Esophagus muscularis mucosa (tissue), 4 donors: ENCODE measurements at places on chromosomes 5 and 9.
A peak's percentile ranks its signal among the peaks of the same experiment; 100 is the strongest.

- peak; percentile 86 for DNase-seq
Observed at GRCh38 chr5:154444556-154445421, 1.0 kb upstream of the SAP30L start.

DNA sequence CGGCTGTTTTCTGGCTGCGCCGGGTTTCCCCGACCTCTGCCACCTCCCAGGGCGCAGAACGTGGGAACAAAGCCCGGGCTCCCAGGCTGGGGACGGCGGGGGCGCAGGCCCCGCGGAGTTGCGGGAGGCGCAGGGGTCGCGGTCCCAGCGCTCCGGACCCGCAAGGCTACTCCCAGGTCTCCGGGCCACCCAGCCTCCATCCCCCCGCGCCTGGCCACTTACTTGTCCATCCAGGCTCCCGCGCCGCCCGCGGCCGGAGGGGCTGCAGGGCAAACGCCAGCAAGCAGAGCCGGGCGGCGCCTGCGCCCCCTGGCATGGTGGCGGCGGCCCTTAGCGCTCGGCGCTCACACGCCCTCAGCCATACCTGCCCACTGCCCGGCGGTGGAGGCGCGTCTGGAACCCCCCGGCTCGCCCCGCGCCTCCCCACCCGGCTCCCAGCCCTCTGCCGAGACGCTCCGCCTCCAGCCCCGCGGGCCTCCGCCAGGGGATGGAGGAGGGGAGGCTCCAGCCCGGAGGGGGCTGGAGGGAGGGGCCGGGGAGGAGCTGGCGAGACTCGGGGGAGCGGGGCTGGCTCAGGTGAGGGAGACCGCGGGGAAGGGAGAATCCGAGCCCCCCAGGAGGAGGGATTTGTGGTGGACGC lies at the start of gene ADAM19:
Gene ADAM19 (minus strand): TSS at position 395 of the 640 bp plus-strand sequence. CDS start 79 bp downstream, at position 316.
- no peak for DNase-seq

- no peak for DNase-seq
Observed at GRCh38 chr9:88653406-88653805, 118.4 kb downstream of the NXNL2 start.

- peak; percentile 68 for DNase-seq
Observed at GRCh38 chr5:3393122-3393919, 202.3 kb upstream of the IRX1 start.

- no peak for DNase-seq
Observed at GRCh38 chr5:75856056-75856455, 138.8 kb upstream of the POC5 start.

GRCh38 chr9:134324359-134325095 lies 1.7 kb upstream of the RXRA start:
- DNase-seq, result no peak

GRCh38 chr5:13816126-13816525 lies 128.4 kb downstream of the DNAH5 start:
- DNase-seq, result no peak

- DNase-seq, result no peak
Observed at GRCh38 chr5:115337882-115338281, 41.4 kb upstream of the CCDC112 start.

DNA sequence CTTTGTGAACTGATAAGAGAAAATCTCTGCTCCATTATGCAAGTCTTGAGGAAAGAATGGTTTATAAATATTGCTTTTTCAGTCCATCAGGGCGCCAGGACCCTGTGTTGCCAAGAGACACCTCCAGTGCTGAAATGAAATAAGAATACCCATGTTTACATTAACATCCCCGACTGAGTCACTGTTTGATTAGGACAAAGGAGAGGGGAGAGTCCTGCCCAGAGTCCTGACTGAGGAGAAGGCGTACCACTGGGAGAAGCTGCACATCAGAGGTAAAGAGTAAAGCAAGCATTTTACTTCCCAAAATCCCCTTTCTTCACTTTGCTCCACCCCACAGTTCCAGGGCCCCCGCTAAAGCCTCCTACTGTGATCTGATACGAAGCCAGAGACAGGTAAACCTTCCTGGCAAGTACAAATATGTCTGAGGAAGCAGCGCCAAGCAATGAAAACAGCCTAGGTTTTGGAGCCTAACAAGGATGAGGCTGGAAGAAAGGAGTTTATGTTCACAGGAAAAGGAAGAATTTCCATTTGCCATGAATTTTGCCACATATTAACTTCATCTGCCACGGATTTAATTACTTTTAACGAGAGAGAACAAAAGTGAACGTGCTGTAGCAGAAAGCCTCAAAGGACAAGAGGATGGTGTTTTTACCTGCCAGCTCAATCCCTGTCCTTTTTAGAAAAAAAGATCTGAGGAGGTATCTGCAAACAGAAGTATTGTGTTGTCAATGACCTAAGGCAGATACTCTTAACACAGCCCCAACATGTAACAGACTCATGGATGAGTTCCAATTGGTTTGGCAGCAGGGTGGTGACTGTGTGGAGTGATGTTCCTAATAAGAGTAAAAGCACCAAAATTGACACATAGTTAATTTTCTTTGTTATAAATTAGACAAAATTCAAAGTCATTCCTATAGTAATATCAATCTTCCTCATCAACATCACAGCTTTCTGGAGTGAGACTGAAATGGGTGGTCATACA lies 209.4 kb upstream of the TLE4 start:
- no peak for DNase-seq

DNA sequence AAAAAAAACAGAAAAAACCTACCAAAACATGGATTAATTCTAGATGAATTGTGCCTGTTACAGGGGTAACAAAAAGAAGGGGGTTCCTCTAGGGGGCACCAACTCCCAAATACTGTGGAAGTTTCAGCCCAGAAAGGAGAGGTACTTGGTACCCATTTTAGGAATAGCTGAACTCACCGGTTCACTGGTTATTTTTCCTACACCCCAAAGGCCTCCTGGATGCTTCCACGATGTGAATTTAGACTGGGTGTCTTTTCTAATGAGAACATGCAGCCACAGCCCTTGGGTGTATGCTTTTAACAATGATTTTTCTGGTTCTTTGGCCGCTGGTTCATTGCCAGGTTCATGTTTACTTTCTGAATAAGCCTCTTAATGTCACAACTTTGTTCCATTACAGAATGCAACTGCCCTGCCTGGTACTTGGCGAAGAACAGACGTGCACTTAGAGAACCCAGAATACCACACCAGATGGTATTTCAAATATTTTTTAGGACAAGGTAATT lies 46.7 kb downstream of the GARNL3 start:
- peak; percentile 91 for DNase-seq

DNA sequence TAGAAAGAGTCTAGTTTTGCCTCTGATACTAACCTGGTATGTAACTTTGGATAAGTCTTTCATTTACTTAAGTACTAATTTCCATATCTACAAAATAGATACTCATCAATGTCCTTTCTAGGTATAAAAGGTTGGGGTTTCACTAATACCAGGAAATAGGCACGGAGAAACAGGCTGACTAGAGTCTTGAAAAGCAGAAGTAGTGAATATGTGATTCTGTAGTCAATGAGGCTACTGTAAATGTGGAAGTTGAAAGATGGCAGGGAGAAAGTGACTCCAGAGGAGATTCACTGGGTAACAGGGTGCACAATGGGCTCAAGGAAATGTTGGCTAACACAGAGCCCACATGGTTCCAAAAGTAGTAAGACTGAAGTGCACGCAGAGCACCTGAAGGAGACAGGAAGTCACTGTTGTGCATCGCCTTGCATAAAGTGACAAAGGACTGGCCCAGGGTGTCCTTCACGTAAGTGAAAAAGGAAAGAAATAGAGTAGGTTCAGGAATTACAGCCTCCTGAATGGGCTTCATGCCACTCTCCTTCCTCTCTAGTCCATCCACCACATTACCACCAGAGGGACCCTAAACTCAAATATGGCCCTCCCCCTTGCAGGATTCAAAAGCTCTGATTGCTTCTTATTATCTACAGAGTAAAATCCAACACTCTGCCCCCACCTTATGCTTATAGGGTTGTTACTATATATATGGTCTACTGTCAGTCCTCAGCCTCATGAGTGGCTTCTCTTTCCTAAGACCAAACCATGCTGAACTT lies 288.0 kb upstream of the SMARCA2 start:
- no peak for DNase-seq

- DNase-seq, result no peak
Observed at GRCh38 chr5:61625137-61625561, 293.1 kb downstream of the ZSWIM6 start.

- DNase-seq, result no peak
Observed at GRCh38 chr9:91803151-91803940, 146.7 kb downstream of the ROR2 start.

GRCh38 chr9:19757745-19758144 lies 31.1 kb downstream of the SLC24A2 start:
- DNase-seq, result no peak

GRCh38 chr5:1322955-1323802 lies 21.7 kb downstream of the CLPTM1L start:
- no peak for DNase-seq

GRCh38 chr9:15018096-15018637 lies 107.9 kb upstream of the FREM1 start:
- DNase-seq, result no peak

DNA sequence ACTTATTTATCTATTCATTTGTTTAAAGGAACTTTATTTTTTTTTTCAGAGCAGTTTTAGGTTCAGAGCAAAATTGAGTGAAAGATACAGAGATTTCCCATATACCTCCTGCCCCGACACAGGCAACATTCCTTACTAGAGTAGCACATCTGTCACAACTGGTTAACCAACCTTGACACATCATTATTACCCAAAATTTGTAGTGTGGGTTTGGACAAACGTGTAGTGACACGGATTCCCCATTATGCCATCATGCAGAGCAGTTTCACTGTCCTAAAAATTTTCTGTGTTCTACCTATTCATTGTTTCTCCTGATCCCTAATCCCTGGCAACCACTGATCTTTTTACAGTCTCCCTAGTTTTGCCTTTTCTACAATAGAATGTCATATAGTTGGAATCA lies 57.3 kb upstream of the LHFPL2 start:
- DNase-seq, result no peak

GRCh38 chr9:124348831-124349230 lies 66.4 kb downstream of the PSMB7 start:
- no peak for DNase-seq

DNA sequence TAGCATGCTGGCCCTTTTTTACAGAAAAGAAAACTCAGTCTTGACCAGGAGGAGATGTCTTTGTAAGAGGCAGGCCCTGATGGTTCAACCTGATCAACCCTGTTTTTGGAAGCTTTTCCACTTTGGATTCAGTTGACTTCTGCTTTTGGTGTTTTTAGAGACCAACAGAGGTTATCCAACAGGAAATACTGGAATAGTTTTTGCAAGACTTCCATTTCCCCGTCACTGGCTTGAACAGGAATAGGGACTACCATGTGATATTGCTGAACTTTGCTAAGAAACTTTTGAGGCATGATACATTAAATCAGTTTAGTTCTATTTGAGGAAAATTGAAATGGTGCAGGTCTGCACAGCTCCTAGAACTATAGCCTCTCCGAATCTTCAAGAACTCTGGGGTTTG lies 17.1 kb upstream of the DAB2 start:
- no peak for DNase-seq

- no peak for DNase-seq
Observed at GRCh38 chr9:99459919-99460318, 237.8 kb downstream of the SEC61B start.

DNA sequence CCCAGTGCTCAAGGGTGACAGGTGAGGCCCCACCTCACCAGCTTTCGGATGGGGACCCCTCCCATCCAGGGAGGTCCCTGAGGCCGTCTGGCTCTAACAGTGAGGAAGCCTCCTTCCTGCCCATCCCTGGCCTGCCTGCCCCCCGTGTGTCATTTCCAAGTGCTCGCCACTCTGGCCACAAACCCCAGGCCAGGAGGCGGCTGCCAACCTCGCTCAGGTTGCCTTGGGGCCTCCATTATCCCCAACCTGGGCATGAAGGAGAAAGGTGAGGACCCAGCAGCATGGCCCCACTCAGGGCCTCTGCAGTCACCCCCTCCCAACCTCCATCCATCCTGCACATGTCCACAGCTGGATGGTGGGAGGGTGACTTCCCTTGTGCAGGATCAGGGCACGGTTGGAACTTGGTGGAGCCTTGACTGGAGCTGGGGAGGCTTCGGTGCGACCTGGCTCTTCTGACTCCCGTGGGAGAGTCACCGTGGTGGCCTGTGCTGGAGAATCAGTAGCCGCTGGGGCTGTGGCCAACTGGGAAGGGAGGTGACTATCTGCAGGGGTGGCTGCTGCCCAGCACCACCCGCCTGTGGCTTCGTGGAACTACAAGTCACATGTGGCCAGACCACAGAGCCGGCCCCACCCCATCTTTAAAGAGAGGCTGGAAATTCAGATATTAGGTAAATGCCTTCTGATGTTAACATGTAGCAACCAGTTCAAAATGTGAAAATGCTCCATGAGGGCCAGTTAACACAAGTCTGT lies 37.5 kb upstream of the GFPT2 start:
- DNase-seq, result no peak

DNA sequence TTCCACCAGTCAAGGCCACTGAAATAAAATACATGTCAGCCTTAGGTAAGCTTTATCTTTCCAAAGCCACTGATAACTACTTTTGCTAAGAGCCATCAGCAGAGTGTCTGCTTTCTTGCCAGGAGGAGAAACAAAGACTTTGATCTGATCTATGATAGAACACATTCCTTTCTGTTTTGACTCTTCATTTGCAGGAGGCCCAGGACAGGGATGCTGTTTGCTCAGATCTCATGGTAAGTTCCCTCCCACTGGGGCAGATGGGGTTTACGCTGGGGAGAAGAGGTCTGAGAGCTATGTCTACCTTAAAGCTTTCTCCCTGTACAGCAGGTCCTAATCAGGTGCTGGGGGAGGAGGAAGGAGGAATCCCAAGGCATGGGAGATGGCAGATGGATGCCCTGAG lies 497.6 kb downstream of the NTRK2 start:
- no peak for DNase-seq
